ENCODE measurements at places on chromosomes 7 and 10.

GRCh38 chr7:73555411-73555982 is 2.0 kb downstream of the BCL7B start:
- DNase-seq, result no peak

DNA sequence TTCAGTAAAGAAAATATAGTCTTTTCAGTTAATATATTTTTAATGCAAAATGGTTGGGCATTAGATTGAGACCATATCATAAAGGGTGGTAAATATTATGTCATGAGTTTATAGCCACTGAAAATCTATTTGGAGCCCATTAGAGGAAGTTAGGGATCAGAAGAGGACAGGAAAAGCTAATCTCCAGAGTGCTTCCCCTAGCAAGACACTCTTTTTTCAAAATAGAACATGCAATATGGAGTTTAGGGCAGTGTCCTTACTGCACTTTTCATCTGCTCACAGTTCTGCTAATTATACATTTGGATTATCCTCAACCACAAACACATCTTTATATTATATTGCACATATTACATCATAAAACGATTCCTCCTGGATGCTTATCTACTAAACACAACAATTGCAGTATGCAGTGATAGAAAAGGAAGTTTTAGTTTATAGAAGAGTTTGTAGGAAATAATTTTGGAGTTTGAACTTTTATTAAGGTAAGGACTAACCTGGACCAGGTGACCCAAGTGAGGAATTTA is 159.8 kb downstream of the PHF14 start:
- DNase-seq, result no peak

DNA sequence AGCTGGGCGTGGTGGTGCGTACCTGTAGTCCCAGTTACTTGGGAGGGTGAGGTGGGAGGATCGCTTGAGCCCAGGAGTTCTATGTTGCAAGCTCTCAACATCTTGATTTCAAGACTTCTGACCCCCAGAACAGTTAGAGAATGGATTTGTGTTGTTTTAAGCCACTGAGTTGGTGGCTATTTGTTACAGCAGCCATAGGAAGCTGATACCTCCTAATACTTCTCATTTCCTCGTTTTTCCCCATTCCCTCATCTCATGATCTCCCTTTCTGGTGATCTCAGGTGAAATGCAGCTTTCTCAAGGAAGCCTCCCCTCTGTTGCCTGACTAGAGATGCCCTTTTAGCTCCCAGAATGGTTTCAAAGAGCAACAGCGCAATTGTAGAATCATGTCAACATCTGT is 378.8 kb downstream of the TYW1 start:
- no peak for DNase-seq

DNA sequence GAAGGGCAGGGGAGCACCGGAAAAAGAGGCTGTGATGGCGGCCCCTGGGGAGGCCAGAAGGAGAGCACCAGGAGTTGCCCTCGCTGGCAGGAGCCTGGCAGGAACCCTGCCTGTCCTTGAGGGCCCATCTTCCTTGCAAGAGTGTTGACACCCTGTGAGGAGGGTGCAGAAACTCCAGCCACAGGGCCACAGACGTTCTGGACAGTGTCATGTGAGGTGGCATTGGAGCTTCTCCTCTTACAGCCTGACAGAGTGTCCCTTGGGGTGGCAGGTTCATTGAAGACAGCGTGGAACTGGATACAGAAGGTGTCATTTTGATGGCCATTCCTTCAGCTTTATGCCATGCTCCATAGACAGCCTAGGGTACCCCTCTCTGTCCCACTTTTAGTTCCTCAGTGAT is 54.2 kb downstream of the RBM20 start:
- DNase-seq, result no peak

DNA sequence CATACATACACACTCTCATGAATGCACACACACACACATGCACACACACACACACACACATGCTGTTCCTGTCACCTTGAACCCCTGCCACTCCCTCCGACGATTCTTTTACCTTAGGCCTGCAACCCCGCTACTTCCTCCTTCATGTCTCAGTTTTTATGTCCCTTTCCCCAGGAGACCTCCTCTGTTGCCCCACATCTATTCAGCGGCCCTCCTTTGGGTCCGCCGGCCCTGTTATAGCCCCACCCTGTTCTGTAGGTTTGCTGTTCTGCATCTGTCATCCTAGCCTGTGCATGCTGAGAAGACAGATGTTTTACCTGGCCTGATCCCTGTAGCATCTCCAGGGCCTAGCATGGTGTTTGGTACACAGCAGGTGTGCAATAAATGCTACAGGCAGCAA is 161.6 kb upstream of the PCBD1 start:
- no peak for DNase-seq

Measured in NCI-H1417 treated with DMSO at 0.1 percent for 48 hours (cell line).